SK-MEL-5 (cell line): ENCODE measurements at places on chromosomes 2 and 18. TPM values are rescaled to one million over a fixed set of nuclear protein-coding genes. Genes with fewer than 3 reads are reported as not detected.

GRCh38 chr2:169512525-169512924 lies 3.0 kb downstream of the KLHL41 start:
- DNase-seq = no peak

- DNase-seq = peak; percentile 28
Observed at GRCh38 chr18:60676815-60677214, 304.2 kb upstream of the MC4R start.

GRCh38 chr2:237085248-237086221 lies at the start of gene COPS8:
COPS8 (plus strand) TSS chr2:237085889; CDS start chr2:237085965, 76 bp downstream.
- DNase-seq = peak; percentile 91

DNA sequence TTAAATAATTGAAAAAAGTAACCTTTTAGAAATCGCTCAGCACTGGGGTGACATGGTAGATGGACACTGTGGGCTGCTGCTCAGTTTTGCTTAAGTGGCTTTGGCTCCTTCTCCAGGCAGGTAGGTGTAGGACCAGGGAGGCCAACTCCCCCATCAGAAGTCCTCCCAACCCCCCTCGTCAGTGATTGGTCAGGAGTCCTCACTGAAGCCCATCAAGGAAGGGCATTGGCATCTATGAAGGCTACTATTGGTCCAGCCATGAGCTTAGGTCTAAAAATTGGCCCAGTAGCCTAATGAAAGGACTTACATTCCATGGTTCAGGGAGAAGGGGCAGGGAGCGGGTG lies 34.7 kb downstream of the ST3GAL5 start:
- DNase-seq = no peak

G6PC2 gene
- not detected in 2 replicates for total RNA-seq

TEKT4 gene
- total RNA-seq = not detected in 2 replicates

- DNase-seq = no peak
Observed at GRCh38 chr2:54936766-54937165, 113.5 kb downstream of the RTN4 start.

DNA sequence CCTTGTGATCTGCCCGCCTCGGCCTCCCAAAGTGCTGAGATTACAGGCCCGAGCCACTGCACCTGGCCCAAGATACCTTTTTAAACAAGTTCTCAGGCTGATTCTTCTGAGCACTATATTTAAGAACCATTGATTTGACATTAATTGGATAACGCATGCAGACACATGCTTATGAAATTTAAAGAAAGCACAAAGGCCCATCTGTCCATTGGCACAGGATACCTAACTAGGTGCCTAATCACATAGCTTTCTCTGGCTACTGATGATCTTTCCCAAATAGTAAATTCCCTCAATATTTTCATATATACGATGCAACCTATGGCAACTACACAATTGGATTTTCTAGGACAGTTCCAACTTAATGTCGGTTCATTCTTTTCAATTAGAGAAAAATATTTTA lies 62.5 kb upstream of the STAM2 start:
- DNase-seq = no peak

CLEC4F gene
- not detected in 2 replicates for total RNA-seq
